Effector memory CD8-positive, alpha-beta T cell (primary cell): ENCODE measurements at places on chromosomes 7 and 10.

GRCh38 chr7:142739923-142740492, 9.3 kb upstream of the PRSS1 start:
- no peak for DNase-seq

DNA sequence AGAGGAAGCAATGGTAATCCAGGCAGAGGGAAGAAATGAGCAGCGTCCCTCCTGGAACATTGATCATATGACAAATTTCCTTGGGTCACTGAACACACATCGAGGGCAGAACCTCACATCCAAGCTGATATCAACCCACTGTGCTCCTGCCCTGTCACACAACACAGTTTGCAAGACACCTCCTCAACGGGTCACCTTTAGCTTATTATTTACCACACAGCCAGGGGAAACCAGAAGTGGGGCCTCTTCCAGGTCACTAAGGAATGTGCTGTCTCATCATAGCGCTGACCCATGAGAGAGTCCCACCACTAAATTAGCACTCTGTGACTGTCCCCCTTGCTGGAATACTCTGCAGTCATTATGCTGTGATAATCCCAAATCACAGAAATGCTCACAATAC, 69.7 kb upstream of the PPP1R3C start:
- DNase-seq: no peak

GRCh38 chr10:113515601-113516000, 37.3 kb upstream of the HABP2 start:
- no peak for DNase-seq

DNA sequence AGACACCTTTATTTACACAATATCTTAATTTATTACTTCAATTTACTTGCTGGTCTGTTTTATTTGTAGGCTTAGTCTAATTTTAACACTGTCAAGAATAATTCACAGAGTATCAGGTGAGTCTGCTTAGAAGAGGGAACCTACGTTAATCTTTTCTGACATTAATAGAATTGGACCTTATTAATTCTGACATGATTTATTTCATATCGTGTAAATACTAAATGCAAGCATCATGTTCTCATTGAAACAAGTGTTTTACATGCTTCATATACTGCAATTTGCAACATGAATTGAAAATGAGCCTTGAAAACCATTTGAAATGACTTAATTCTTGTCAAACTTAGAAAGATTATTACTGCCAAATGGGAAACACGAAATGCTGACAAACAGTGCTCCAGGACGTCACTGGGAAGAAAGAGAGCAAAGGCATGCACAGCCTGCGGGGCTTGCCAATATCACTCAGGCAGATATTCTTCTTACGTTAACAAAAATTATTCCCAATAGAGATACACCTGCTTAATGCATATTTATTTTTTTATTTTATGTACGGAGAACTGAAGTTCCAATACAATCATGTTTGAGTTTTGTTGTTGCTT, 282.0 kb upstream of the AKR1E2 start:
- DNase-seq: no peak

- DNase-seq: no peak
These were observed 40.2 kb downstream of the CUL1 start for GRCh38 chr7:148738737-148739535.

DNA sequence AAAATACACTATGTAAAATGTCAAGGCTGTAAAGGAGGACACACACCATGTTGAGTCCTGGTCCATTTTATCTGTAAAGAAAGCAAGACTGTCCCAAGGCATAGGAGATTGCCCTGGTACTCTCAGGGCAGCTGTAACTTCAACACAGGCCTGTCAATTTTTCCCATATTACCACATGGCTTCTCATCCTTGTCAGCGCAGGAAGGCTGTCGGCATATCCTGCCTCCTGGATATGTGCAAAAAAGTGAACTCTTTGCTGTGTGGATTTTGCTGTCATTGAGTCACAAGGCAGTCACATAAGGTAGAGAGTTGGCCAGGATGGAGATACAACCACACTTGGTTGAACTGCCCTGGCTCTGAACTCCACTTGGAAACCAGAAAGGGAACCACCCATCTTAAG, 8.7 kb downstream of the DUSP5 start:
- DNase-seq: no peak

DNA sequence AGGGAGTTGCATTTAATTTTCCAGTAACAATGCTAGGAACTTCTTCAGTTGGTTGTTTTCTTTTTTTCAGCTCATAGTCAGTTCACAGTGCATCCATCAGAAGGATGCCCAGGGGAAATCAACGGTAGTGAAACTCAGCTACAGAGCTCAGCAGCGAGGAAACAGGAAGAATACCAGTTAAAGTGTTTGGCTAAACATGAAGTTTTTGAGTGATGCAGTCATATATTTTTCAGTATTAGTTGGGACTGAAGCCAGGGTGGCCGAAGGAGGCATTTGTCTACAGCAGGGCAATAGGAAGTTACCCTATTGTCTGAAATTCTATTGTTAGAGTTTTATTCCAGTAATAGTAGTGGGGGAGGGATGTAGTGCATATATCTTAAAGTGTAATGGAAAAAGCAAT, 45.3 kb upstream of the MALRD1 start:
- DNase-seq: no peak

DNA sequence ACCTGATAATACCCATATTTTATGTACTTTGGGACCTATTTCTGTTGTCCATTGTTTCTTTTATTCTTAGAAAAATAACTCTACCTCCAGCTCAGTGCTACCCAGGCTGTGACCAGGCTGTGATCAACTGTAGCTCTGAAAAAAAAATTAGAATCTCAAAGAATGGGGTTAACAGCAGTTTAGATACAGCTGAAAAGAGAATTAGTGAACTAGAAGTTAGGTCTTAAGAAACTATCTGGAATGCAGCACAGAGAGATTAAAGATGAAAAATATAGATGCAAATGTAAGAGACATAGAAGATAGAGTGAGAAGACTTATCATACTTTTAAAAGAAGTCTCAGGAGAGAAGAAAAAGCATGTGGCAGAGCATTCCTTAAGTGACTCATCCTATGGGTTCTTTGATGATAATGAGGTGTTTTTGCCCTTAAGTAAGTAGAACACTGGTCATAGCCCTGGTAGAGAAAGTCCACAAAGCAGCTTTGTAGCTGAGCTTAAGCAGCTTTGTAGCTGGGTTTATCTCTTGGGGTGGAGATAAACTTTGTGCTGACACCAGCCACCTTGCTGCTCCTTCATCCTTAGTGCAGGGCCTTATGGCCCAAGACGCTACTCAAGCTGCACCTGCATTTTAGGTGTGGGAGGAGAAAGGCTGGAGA, 27.3 kb upstream of the SFRP5 start:
- DNase-seq: no peak

GRCh38 chr10:28181478-28182096, 121.3 kb downstream of the MPP7 start:
- no peak for DNase-seq

GRCh38 chr10:116879817-116880216, 30.5 kb downstream of the ENO4 start:
- no peak for DNase-seq

- no peak for DNase-seq
These were observed at the start of gene MSMB for GRCh38 chr10:46046261-46046660. TSS of gene MSMB (minus strand) at chr10:46046269. CDS start at chr10:46046237, 32 bp downstream.

DNA sequence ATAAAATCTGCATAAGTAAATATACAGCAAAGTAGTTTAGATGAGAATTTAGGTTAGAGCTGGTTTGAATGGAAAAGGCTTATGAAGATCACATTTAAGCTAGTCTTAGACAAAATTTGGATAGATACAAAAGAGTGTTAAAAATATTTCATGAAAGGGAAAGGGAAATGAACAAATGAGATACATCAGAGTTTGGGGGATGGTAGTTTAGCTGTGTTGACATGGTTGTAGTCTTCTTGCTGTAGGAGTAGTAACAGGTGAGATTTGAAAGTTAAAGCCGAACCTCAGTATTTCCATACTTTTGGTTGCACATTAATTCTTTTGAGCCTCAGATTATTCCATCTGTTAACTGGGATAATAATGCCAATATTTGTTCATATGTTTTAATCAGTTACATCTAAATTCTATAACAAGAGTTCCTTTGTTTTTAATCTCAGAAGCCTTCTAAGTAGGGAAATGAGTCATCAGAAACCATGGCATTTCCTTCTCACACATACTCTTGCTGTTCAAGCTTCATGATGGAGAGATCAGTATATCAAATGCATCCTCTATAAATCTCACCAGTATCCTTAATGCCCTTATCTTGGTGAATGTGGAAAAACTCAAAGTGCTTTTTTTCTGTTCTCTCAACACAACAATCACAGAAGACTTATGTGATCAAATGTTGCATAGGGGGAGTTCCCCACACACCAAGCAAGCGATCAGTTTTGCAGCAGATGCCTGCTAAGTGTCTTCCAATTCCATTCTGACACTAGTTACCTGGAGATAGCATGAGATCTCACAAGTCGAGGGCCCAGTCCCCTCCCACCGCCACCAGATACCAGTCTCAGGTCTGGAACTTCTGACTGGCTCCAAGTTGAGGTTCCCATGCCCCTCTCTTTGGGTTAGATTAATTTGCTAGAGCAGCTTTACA, 84.7 kb downstream of the MAPK8 start:
- no peak for DNase-seq

GRCh38 chr10:36465604-36466379, 659.6 kb upstream of the ANKRD30A start:
- DNase-seq: no peak

DNA sequence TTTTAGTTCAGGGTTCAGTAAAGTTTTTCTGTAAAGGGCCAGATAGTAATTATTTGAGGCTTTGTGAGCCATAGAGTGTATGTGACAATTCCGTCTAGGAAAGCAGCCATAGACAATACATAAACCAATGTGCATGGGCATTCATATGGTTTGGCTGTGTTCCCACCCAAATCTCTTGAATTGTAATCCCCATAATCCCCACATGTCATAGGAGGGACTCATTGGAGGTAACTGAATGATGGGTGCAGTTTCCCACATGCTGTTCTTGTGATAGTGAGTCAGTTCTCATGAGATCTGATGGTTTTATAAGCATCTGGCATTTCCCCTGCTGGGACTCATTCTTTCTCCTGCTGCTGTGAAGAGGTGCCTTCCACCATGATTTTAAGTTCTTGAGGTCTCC, 29.9 kb downstream of the SEC61G start:
- DNase-seq: no peak

GRCh38 chr10:84291384-84291783, 37.0 kb upstream of the CCSER2 start:
- no peak for DNase-seq

GRCh38 chr10:50857579-50857978, 27.8 kb downstream of the A1CF start:
- no peak for DNase-seq

- DNase-seq: no peak
These were observed 113.3 kb downstream of the KCNMA1 start for GRCh38 chr10:77524281-77524711.

DNA sequence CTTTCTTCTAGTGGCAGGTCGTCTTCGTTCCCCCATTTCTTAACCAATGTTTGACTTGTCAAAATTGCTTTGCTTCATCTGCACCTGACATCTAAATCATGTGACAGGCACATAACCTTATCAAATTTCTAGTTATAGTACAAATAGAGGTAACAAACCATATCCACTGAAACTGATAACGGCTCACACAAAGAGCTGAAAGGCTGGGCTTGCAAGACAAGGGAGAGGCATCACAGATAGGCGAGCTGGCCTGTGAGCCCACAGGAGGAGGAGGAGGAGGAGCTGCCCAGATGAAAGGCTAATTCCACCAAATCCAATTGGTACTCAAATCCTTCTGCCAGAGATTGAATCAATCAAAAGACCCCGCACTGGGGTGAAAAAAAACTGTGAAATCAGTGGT, 80.2 kb upstream of the NEBL start:
- DNase-seq: no peak

- DNase-seq: no peak
These were observed 228.4 kb upstream of the DGKB start for GRCh38 chr7:15130666-15131541.
